ENCODE measurements at places on chromosomes 4 and X. TPM values are rescaled to one million over a fixed set of nuclear protein-coding genes. Genes with fewer than 3 reads are reported as not detected.
A peak's percentile ranks its signal among the peaks of the same experiment; 100 is the strongest.

- no peak for DNase-seq
Measured at GRCh38 chrX:141405486-141405852, 163.2 kb upstream of the SPANXC start.

DNA sequence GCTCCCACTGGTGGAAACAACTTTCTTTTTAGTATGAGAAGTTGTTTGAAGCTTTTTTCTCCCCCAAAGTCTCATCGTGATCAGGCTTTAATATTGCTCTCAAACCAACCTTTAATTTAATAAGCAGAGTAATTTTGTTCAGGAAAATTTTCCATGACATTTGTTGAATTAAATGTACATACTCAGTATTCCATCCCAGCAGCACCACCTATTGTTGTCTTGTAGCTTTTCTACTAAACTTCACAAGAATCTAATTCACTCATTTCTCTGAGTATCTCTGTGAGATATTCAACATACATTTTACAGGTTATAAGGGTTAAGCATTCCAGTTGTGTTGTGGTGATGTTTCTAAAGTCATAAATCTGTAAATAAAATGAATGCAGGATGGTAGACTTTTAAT lies 218.3 kb upstream of the HAND2 start:
- no peak for DNase-seq

DNA sequence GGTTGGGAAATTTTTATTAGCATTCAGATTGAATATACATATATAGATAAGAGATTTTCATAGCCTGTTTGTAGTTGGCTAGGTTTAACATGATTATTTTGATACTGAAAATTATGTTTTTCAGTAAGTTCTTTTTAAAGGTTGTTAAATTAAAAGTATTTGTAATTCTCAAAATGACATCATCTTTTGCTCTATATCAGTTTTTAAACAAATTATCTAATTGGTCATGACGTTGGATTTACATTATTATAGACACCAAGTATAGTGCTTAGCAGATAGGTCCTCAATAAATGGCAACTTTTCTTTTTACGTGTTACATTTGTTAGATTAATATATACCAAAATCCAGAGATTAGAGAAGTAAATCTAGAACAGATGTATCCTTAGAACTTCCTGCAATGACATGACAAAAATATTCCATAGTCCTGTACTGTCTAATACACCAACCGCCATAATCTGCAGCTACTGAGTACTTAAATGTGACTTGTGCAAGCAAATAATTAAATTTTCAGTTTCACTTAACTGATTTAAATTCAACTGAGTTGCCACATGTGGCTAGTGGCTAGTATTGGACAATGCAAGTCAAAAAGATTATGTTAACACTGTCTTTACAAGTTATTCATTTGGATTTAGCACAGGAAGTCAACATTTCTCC lies 1613.1 kb upstream of the TENM3 start:
- no peak for DNase-seq

- no peak for DNase-seq
Measured at GRCh38 chr4:187183346-187183745, 459.7 kb upstream of the FAT1 start.

DNA sequence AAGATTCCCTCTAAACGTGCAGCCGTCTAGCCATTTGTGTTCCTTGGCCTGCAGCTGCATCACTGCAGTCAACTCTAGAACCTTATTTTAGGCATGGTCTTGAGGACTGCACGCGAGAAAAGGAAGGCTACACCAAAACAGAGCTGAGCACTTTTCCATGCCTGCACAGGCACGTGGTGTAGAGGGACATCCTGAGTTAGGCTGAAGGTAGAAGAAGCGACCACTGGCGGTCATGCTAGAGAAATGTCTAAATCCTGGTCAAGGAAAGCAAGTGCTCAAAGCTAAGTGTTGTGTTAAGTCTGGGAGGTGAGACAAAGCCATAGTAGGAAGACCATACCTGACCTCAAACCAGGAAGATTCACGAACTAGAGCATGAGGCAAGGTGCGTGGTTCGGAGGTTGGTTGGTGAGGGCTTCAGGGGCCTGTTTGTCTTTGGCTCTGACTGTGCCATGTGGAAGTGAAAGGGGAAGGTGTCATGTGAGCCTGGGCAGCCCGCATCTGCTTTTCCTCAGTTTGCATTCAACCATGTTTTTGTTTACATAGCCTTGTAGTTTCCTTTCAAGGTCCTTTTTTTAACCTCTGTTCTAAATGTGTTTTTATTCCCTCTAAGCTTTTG lies 203.8 kb downstream of the AASDH start:
- DNase-seq = peak; percentile 49

- peak; percentile 87 for DNase-seq
Measured at GRCh38 chrX:106802388-106803275, at the start of gene TBC1D8B. TBC1D8B (plus strand) TSS chrX:106802673; CDS start chrX:106802854, 181 bp downstream.

GRCh38 chr4:2767705-2768074 lies 11.6 kb upstream of the TNIP2 start:
- no peak for DNase-seq

DNA sequence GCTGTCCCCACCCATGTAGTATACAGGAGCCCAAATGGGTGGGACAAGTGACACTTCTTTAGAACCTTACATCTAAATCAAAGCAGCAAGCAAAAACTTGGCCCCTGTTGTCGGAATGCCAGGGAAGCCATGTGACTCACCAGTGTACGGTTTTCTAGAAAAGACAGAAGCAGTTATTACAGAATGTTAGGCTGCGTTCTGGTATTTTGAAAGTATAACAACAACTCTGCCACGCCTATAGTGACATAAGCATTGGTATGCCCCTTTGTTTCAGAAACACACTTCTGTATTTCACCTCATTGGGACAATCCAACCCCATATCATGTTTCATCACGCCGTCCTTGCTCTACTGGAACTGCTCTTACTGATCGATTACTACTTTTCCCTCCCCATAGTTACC lies 14.8 kb downstream of the PDHA1 start:
- no peak for DNase-seq

GRCh38 chr4:150337734-150338133 lies 244.2 kb upstream of the MAB21L2 start:
- DNase-seq = no peak

GRCh38 chrX:103413705-103414387 lies 37.5 kb downstream of the BEX3 start:
- no peak for DNase-seq

DNA sequence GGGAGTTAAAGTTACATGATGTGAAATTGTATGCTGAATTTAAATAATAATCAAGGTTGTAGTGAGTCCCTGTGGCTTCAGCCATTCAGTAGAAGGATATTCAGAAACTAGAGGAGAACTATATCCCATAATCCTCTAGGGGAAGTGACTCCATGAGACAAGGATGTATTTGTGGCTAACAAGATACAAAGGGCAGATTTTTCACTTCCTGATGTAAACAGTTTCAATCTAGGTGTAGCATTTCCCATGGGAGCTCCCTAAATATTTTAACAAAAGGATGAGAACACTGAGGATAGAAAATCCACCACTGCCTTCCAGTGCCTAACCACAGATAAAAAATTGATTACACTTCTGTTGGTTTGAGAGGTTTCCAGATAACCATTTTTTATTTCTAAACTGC lies 435.4 kb upstream of the TENM3 start:
- no peak for DNase-seq

DNA sequence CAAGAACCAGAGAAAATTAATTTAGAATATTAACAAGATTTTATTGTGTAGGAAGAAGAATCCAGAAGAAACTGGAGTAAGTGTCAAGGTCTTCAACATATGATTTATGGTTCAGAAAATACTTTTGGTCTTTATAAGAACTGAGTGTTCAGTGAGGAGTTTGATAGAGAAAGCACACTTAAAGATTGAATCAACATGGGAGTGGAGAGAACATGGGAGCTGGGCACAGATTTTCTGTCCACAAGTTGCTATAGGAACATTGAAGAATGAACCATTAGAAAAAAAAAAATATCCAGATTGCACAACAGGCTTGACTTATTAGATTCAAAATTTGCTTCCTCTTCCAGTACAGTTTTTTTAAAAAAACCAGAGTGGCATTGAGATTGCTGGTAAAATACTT lies 601.2 kb upstream of the GNPDA2 start:
- DNase-seq = no peak

DNA sequence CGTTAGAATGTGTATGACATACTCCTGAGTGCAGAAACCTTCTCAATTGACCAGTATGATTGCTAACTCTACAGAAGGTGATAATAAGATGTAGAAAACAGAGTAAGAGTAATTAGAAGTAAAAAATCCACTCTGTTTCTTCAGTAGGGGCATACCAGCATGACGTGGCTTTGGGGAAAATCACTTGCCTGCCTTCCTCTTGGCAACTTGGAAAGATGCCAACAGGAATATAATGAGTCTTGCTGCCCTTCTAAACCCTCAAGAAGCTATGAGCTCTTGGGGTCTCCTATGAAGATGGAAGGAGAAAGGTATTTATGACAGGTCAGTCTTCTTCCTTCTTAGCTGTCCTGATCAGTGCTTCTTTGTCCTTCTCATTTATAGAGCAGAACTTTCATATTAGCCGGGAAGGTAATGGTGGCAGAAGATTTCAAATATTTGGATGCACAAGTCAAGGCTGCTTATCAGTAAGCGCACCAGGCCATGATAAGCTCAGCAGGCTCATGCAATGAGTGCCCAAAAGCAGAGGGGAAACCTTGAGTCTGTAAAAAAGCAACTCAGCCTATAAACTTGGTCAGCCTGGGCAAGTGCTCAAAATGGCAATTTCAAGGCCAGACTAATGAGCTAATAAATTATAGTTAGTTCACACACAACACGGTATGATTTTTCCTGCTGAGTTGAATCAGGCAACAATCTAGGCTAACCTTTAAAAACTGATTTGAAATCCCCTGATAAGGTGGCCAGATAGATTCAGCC lies 69.7 kb upstream of the PPARGC1A start:
- DNase-seq = no peak

DNA sequence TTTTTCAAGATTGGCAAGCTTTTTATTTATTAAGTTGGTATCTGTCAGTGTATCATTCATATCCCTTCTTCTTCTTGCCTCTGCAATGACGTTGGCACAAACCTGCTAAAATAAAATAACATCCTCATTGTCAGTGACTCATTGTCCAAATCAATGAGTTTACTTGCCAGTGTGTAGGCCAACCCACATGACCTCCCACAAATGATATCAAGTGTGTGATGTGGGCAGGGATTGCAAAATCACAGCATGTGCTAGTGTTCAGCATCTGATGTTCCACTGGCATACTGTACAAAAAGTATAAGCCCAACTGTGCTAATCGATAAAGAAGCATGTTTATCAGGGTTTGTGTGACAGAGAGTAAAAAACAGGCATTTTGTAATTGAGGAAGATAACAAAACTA lies 25.5 kb downstream of the GPAT3 start:
- DNase-seq = no peak

- peak; percentile 95 for DNase-seq
Measured at GRCh38 chr4:6783111-6783981, 819 bp downstream of the KIAA0232 start.

GRCh38 chrX:149938881-149939654 lies 777 bp upstream of the EOLA2 start:
- DNase-seq = peak; percentile 96

- no peak for DNase-seq
Measured at GRCh38 chr4:116881077-116881476, 204.3 kb downstream of the TRAM1L1 start.

- no peak for DNase-seq
Measured at GRCh38 chr4:123218981-123219380, 177.6 kb upstream of the SPRY1 start.

DNA sequence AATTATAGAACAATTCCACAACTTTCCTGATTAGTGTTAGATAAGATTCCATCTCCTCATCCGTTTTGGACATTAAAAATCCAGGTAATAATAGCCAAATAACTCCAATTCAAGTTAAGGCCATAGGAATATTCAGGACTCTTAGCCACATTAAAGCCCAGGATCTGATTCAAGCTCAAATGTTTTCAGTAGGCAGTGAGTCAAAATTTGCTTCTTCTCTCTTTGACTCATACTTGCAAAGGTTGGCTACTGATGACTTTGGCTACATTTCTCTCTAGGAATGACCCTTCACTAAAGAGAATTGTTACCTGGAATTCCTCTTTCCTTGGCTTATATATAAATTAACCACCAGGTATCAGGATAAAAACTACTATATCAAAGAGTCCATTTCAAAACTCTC lies 354.9 kb upstream of the HS3ST1 start:
- DNase-seq = no peak

DNA sequence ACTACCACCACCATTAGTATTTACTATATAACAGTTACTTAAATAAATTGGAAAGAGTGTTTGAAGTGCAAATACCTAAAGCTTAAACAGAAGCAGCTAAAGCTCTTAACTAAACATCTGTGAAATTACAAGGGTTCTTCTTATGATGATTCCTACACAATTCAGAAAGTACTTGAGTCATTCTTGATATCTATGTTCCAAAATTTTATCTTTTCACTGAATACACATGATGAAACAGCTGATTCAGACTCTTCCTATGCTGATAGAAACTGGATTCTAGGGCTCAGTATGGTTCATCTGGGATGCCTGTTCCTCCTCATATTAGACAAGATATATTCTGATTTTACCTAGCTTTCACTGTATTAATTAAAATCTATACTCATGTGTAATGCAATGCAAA lies 13.6 kb downstream of the EREG start:
- DNase-seq = no peak

- DNase-seq = no peak
Measured at GRCh38 chr4:26152056-26152455, 168.8 kb upstream of the RBPJ start.

DNA sequence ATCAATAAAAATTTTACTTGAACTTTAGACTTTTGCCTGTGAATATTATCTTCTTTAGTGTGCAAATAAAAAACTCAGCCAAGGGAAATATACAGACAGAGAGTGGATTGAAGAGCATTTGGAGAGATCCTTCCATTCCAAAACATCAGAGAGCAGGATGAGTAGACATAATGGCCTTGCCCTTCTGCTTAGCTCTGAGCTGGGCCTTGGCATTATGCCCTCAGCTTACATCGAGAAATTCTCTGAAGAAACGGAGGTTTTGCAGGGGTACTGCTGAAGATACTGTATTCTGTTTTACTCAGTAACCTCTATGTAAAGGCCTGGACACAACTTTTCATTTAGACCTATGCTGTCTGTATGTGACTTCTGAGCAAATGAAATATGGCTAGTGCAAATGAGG lies 317.4 kb downstream of the STIM2 start:
- DNase-seq = no peak

DNA sequence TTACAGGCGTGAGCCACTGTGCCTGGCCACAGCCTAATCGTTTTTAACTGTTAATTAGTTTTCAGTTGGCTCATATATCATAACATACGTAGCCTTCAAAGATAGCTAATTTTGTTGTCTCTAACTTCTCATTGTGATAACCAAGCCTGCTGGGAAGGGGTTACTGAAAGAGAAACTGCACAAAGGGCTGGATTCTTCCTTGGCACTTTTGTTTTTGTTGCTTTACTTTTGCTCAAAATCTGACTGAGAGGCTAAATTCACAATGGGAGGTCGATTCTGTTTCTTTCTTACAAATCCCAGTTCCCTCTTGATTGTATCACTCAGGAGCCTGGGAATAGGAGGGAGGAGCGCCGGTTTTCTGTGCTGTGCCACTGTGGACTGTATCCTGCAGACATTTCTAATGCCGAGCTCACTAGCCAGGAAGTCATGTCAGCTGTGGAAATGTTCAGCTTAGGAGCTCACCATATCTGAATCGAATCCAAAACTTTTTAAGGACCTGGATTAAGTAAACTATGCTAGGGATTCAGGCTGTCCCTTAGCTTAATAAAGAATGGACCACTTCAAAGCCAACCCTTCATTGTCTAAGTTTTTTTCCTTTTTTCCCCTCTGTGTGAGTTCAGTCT lies 120.5 kb upstream of the FAT1 start:
- DNase-seq = no peak

The ABCB7 gene
- 43.1 TPM for total RNA-seq

The ANK2 gene
- 96.2 TPM for total RNA-seq

The RAB40A gene
- total RNA-seq = not detected

The ATP5ME gene
- 428 TPM for total RNA-seq

The MSL3 gene
- 18.0 TPM for total RNA-seq

The HSFX3 gene
- total RNA-seq = not detected

The VSIG4 gene
- total RNA-seq = not detected

Measured in endodermal cell (in vitro differentiated cells).